Caco-2 (cell line): ENCODE measurements at places on chromosomes 13 and 19. TPM values are rescaled to one million over a fixed set of nuclear protein-coding genes. Genes with fewer than 3 reads are reported as not detected.

DNA sequence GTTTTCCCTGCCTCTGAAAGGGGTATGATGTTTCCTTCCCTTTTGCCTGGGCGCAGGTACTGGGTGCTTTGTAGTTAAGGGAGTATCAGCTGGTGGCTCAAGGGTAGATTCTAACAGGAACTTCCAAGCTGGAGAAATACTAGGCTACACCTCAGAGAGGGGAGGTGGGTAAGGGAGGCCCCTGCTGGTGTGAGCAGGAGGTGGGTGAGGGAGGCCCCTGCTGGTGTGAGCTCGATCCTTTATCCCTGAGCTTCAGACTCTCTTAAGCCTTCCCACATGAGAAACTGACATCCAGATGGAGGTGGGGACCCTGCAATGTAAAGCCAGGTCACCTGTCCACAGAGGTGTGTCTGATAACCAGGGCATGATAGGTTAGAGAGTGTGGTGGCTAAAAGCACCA, 32.1 kb downstream of the CYP2B6 start:
- no peak for DNase-seq

DNA sequence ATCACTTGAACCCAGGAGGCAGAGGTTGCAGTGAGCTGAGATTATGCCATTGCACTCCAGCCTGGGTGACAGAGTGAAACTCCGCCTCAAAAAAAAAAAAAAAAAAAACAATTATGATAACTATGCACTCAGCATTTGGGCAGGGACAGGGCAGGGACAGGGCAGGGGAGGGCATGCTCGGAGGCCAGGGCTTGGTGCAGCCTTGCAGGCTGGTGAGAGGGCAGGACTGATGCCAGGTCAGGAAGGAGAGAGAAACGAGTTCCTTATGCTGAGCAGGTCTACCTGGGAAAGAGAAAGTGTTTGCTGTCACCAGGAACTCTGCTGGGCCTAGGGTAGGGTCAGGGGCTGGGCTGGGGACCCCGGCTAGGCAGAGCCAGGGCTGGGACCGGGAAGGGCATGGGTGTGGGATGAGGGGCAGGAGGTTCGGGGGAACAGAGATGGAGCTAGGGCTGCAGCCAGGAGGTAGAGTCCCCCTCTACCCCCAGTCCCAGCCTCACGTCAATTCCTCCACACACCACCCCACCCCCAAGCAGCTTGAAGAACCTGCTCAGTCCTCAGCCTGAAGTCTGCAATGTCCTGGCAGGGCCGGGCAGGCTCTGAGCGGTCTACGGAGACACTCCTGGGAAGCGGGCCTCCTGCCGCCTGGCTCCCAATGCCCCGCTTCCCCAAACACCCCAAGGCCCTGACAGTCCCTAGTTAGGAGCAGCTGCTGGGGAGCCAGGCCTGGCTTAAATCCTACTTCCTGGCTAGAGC, 2.8 kb downstream of the FXYD3 start:
- no peak for DNase-seq

DNA sequence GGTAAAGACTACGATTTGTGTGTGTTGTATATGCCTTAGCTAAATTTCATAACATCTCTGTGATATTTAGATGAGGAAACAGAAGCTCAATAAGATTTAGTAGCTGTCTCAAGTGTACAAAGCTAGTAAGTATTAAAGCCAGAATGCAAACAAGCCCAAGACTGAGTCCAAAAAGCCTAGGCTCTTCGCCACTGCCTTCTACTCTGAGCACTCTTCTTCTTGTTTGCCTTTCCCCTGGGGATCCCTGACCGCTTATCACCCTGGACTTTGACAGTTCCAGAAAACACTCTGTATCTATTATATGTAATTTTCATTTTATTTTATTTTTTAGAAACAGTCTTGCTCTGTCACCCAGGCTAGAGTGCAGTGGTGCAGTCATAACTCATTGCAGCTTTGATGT, 5.8 kb downstream of the TM9SF2 start:
- no peak for DNase-seq

DNA sequence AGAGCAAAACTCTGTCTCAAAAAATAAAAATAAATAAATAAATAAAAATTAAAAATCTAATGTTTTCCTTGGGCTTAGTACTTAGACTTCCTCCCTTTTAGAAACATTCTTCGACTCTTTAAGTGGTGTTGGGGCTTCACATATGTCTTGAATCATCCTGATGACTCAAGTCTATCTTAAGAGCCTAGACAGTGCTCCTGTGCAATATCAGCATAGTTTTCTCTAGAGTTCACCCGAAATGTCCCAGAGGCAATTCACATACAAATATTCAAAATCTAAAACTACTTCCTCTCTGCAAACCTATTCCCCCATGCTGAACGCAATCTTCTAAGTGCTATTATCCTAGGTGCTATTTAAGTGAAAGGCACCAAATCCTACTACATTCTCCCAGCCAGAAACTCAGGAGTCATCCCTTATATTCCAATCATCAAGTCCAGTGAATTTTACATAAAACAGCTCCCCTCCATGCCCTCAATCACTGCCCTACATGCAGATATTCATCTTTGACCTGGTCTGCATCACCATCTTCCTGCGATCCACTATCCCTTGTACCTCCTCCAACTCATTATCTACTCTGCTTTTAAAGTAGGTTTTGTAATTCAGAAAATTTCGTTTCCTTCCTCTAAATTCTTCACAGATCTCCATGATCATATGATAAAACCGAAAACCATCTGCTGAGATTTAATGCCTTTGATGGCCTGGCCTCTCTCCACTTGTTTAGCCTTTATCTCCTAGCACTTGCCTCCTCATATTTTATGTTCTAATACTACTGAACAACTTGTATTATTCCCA, 102.7 kb downstream of the ELF1 start:
- DNase-seq: no peak

DNA sequence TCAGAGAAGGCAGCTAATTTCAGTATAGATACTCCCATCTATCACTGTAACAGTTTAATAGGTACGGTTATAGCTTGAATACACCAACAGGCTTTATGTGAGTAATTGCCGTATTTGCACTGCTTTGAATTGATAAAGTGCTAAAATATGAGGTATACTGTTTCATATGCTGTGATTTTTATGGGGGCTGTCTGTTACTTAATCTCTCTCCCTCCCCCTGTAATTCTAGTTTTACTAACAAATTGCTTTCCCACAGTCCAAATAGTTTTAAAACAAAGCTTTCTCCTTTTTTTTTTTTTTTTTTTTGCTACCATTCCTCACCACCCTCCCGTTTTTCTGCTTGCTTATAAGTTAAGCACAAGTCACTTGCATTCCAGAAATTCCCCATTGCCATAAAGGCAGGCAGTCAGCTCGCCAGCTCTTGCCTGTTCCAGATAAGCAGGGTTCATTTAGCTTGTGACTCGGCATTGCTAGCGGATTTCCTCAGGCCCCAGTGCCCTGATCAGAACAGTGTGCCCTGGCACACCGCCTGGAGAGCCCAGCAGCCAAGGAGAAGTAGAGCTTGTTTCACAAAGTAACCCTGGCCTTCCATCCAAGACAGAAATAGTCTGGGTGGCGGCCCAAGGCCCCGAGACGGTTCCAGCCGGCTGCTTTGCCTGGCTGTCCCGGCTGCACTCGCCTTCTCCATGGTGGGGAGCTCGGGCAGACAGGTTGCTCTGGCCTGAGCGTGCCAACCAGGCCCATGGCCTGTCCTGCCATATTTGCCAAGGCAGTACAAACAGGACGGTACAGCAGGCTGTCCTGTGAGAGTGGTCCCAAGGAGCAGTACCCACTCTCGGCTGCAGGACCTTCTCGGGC, 43.5 kb upstream of the NPAS1 start:
- peak; percentile 86 for DNase-seq

GRCh38 chr13:81713201-81713600, 1372.3 kb upstream of the SPRY2 start:
- no peak for DNase-seq

- no peak for DNase-seq
These were observed 355.9 kb downstream of the DCT start for GRCh38 chr13:94123557-94123956.

GRCh38 chr19:5914358-5914774, 312 bp downstream of the CAPS start:
- no peak for DNase-seq

DNA sequence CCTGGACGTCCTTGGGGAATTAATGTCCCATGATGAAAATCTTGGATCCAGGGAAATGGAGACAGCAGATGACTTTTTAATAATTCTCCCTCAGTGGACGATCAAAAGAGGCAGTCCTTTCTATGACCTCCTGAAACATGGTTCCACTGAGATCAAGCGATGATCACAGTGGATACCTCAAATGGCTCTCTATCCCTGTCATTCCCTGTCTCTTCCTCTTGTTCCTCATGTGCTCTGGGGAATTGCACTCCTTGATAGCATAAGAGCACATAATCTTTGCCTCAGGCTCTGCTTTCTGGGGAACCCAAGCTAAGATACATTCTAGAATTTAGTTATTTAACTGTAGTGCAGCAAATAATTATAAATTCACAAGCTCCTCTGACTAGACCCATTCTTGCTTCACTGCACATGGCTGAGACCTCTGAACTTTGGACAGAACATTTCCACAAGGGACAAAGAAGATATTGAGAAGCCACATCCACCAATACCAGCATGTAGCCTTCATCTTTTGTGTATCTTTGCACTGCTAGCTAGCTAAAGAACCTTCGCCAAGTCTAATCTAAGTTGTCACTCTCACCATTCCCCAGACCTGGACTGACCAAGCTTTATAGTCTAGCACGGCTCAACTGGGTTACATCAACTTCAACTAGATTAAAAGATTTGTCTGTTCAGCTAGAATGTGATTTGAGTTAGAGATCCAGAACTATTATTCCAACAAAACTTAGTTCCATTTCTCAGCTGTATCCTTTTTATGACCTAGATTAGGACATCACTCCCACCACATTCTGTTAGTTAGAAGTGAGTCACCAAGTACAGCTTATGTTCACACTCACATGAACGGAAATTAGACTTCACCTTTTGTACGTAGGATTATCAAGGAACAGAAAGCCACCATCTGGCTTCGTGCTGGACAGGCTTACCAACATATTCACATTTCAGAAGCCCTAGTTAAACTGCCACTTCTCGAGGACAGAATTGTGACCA, 142.7 kb downstream of the SUCLA2 start:
- no peak for DNase-seq

DNA sequence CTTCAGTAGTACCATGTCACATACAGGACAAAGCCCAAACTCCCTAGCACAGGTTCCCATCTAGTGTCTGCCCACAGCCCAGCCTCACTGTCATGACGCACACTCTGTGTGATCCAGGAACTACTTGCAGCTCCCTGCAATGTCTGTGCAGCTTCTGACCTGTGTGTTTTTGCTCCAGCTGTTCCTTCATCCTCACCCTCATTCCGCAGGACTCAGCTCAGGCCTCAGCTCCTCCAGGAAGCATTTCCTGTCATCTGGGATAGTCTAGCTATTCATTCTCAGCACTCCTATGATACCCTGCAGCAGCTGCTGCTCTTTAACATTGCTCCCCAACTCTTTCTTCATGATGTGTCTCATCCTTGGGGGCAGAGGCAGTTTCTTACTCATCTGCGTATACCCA, 56.1 kb downstream of the ENOX1 start:
- DNase-seq: no peak

- DNase-seq: no peak
These were observed 9.7 kb upstream of the CERS1 start for GRCh38 chr19:18905513-18906236.

- DNase-seq: no peak
These were observed 46.8 kb downstream of the ARHGEF18 start for GRCh38 chr19:7395360-7396066.

DNA sequence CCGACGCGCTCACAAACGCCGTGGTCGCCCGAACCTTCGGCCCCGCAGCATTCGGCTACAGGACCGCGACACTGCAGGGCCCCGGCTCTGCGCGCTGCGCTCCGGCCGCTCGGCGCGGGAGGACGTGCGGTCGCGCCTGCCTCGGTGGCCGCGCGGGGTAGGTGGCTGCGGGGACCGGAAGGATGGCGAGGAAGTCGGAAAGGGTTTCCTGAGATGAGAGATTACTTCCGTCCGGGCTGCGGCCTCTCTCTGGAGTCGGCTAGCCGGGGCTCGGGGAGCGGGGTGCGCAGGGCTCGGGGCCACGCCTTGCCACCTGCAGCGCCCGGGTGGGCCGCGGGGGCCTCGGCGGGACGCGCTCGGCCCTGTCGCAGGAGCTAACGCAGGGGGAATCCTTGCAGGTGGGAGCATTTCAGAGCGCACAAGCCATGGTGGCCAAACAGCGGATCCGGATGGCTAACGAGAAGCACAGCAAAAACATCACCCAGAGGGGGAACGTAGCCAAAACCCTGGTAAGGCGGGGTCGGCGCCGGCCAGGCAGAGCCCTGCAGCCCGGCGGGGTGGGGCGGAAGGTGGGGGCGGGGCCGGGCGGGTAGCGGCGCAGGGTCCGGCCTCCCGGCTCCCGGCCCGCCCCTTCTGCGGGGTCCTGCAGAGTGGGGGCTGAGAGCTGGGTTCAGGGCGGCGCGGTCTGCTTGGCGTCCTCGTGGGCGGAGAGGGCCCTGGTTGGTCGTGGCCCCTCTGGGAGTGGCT, at the start of gene SERP2:
SERP2 (plus strand) TSS at position 224 of the 747 bp plus-strand sequence; CDS start at position 426, 202 bp downstream.
- no peak for DNase-seq

DNA sequence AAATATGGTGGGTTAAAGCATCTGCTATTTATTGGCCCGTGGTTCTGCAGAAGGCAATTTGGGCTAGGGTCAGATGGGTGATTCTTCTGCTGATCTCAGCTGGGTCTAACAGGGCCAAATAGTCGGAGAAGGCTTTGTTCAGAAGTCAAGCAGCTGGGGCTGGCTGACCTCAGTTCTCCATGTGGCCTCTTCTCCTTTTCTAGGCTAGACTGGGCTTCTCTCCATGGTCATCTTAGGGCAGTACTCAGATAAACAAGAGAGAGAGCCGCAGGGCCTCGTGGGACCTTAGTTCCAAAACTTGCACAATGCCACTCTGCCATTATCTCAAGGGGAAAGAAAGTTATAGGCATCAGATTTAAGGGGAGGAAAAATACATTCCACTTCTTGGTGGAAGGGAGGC, 89.6 kb downstream of the NALCN start:
- no peak for DNase-seq

- no peak for DNase-seq
These were observed 320.6 kb downstream of the GPC5 start for GRCh38 chr13:91719033-91719432.

GRCh38 chr19:30212574-30212973, 159.6 kb upstream of the ZNF536 start:
- DNase-seq: no peak

RDH8 gene
- total RNA-seq: not detected in 2 replicates

TMEM259 gene
- 148 and 154 TPM in 2 replicates for total RNA-seq

ZNF429 gene
- 0.29 TPM in 1 of 2 replicates, not detected in the other for total RNA-seq

PRX gene
- total RNA-seq: 2.5 TPM in 2 replicates

AP1M2 gene
- 191 and 196 TPM in 2 replicates for total RNA-seq

IZUMO1 gene
- total RNA-seq: 8.9 and 10.3 TPM in 2 replicates

DKKL1 gene
- not detected in 2 replicates for total RNA-seq

NLRP5 gene
- total RNA-seq: not detected in 2 replicates
